Epithelial cell of umbilical artery (primary cell): ENCODE measurements at places on chromosomes 5 and 9. TPM values are rescaled to one million over a fixed set of nuclear protein-coding genes. Genes with fewer than 3 reads are reported as not detected.

FGF1 gene
- total RNA-seq: not detected in 2 replicates

PCDHGA11 gene
- total RNA-seq: 5.3 and 5.8 TPM in 2 replicates

CCDC152 gene
- total RNA-seq: 1.6 and 2.9 TPM in 2 replicates

ADCY2 gene
- not detected in 2 replicates for total RNA-seq

GABRG2 gene
- total RNA-seq: not detected in 2 replicates

C5orf58 gene
- total RNA-seq: not detected in 2 replicates

IPPK gene
- 16.3 and 26.3 TPM in 2 replicates for total RNA-seq

DIPK1B gene
- 171 and 201 TPM in 2 replicates for total RNA-seq

AKNA gene
- total RNA-seq: 3.2 and 5.2 TPM in 2 replicates

DMRT3 gene
- total RNA-seq: not detected in 2 replicates

ARHGEF37 gene
- 4.5 and 4.9 TPM in 2 replicates for total RNA-seq

NUTM2F gene
- total RNA-seq: not detected in 2 replicates

NR5A1 gene
- total RNA-seq: not detected in 2 replicates

SOWAHA gene
- total RNA-seq: not detected in 2 replicates

MOB3B gene
- total RNA-seq: not detected in 2 replicates

SOX30 gene
- total RNA-seq: not detected in 2 replicates

BTNL8 gene
- total RNA-seq: not detected in 2 replicates

ARHGEF39 gene
- 0.97 and 1.5 TPM in 2 replicates for total RNA-seq

NKD2 gene
- total RNA-seq: not detected in 2 replicates
